ENCODE measurements at places on chromosomes 4 and X.
A peak's percentile ranks its signal among the peaks of the same experiment; 100 is the strongest.

GRCh38 chr4:47221721-47222120 is 190.4 kb downstream of the GABRB1 start:
- no peak for DNase-seq

- DNase-seq: no peak
Observed at GRCh38 chr4:1815096-1815996, 22.3 kb downstream of the FGFR3 start.

DNA sequence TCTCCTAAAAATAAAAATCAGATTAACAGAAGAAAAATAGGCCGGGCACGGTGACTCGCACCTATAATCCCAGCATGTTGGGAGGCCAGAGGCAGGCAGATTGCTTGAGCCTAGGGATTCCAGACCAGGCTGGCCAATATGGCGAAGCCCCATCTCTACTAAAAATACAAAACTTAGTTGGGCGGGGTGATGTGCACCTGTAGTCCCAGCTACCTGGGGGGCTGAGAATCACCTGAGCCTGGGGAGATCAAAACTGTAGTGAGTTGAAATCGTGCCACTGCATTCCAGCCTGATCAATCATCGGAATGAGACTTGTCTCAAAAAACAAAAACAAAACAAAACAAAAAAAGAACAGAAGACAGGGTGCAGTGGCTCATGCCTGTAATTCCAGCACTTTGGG is 32.8 kb upstream of the NOCT start:
- DNase-seq: no peak

GRCh38 chrX:123230798-123231197 is 46.7 kb downstream of the GRIA3 start:
- no peak for DNase-seq

DNA sequence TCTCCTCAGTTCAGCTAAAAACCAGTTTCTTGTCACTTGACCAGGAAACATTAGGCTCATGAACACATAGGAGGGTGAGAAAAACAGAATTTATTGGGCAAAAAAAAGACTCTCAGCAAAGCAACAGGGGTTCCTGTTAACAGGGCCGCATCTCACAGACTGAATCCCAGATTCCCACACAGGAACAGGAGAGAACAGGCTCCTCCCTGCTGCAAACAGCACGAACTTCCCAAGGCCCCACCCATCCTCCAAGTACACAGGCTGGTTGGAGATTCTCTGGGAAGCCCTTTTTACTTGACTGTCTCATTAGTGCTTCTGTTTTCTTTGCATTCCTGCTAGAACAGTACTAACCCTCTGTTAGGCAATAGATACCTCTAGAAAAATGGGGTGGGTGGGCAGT is 52.4 kb upstream of the IL21 start:
- DNase-seq: no peak

DNA sequence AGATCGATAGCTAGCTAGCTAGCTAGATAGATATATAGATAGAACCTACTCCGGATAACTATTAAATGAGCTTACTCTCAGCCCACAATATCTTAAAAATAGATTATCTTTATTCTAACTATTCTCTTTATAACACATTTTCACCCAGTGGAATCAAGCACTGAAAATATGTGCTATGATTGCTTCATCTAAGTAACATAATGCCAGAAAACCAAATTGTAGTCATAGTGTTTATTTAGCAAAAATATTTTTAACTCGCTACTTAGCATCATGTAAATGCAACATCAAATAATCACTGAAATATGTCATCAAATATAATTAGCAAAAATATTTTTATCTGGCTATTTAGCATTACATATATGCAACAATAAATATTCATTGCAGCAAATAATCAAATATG is 1.5 kb downstream of the TMEM156 start:
- no peak for DNase-seq

- no peak for DNase-seq
Observed at GRCh38 chrX:24216827-24217226, 67.3 kb downstream of the ZFX start.

- no peak for DNase-seq
Observed at GRCh38 chrX:9997041-9997440, 29.9 kb downstream of the CLDN34 start.

GRCh38 chr4:121255986-121256750 is 92.0 kb upstream of the TNIP3 start:
- DNase-seq: peak; percentile 12

GRCh38 chr4:86975927-86976326 is 41.1 kb downstream of the AFF1 start:
- DNase-seq: no peak

DNA sequence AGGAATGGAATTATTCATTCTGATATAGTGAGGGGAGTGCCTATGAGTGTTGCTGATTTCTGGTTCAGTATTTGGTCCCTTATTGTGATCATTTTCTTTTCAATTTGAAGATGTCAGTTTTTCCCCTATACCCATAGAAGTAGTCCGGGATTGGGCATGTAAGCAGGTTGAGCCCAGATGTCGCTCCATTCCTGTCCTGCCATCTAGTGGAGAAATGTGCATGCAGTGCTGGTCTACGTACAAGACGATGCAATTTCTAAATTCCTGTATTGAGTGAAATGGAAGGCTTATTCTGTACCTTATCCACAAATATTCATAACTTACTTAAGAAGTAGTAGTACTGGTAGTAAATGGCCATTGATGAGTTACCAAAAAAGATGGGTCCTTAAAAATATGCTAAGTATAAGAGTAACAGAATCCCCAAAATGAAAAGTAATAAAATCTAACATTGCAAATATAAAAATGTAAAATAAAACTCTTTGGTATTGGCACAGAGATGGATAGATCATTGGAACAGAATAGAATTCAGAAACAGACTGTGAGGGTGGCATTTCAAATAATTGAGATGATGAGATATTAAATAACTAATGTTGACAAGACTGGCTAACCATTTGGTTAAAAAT is 60.9 kb downstream of the UGT8 start:
- DNase-seq: peak; percentile 17

DNA sequence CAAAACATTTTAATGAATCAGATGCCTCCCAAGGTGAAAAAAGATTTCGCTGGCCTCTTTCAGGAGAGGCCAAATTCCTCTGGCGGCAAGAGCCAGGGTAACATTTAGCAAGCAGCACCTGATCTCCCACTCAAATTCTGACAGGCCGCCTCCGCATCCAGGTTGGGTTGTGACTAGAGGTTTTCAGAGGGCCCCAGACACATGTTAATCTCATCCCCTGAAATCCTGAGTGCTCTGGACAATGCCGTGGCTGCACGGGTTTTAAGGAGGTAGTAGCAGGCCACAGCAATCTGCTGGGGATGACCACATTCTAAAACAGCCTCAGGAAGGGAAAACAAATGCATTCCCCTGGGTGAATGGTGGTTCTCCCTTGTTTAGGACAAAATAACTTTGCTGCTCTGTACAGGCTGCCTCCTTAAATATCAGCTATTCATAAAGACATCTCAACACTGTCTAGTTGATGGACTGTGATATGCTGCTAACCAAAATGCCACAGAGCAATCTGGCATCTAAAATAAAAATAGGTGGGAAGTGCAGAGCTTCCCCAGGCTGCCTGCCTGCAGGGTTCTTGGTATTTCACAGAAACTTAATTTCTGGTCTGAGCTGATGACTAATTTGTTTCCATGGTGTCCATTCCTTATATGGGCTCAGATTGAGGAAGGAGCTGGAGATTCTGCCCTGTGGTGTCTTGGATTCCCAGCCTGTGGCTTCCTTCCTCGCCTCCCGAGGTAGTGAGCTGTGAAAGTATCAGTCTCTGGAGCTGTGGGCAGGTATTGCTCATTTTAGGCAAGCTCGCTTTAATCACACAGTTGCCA is 202.0 kb downstream of the DCLK2 start:
- DNase-seq: no peak

- no peak for DNase-seq
Observed at GRCh38 chr4:84733343-84734033, 150.6 kb downstream of the CDS1 start.

GRCh38 chr4:3213106-3213425 is 35.9 kb upstream of the MSANTD1 start:
- no peak for DNase-seq

- DNase-seq: no peak
Observed at GRCh38 chrX:150205011-150205410, 158.1 kb upstream of the MAMLD1 start.

DNA sequence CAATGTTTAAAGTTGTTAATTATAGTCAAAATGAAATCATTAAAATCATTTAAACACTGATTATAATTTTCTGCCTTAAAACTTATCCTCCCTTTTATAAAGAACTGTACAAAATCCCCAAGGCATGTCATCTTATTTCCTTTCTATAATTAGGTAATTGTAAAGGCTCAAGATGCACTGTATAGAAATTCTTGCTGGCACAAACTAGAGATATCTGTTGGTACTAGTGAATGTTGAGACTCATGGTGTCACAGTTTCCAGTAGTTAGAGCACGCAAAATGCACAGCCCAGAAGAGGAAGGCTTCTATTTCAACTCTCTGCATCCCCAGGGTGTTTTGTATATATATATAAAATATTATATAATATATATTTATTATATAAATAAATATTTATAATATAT is 22.7 kb upstream of the PLA2G12A start:
- DNase-seq: no peak

DNA sequence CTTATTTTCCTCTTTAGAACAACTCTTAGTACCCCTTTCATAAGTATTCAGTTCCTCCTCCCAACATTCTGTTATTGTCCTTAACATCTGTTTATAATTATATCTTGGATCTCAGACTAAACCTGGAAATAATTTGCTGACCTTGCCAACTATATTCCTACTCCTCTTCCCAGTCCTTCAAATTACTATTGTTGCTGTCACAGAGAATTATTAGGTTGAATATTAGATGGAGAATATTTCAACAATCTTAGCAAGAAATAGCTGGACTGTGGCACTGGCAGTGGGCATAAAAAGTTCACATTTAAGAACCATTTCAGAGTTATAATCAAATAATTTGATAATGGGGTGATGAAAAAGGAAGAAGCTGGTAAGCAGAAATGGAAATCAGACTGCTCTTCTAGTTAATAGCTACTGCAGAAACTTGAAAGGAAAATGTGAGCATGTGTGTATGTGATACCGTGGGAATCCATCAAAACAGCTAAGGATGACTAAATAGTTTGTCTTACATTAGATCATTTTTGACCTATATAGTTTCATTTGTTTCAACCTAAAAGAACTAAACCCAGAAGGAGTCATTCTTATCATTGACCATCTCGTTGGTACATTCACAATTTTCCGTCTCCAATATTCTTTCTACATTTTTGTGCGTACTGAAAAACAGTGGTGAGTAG is 43.3 kb upstream of the PRDM8 start:
- no peak for DNase-seq

DNA sequence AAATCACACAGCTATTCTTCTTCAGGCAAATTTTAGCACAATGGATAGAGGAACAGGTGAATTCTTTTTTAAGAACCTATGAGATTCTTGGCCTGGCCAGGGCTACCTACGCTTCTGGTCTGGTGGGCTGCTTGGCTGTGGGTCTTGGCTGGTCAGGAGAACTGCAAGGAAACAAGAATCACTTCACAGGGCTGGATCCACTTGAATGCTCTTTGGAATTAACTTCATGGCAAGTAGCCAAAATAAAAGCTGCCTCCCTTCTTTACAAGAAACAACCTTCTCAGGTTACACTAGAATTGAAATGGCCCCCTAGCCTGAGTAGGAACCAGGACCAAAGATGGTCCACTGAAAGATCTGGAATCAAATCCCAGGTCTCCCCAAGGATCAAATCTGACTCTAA is 519.1 kb downstream of the IQCM start:
- DNase-seq: no peak

DNA sequence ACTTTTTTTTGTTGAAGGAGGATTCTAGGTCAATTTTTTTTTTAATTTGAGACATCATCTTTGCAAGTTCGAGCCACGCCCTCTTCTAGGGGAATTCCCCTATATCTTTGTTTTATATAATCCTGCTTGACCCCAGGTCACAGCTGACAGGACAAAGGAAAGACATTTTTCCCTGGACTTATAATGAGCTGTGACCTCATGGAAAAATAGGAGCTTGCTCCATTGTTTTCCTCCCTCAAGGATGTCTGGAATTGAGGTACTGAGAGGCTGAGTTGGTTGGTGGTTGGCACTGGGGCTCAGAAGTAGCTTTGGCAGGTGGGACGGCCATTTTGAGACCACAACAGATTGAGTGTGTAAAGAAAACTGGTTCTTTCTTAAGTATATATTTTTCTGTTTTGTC is 49.0 kb downstream of the GBA3 start:
- DNase-seq: no peak

- DNase-seq: no peak
Observed at GRCh38 chr4:62814510-62815047, 1594.7 kb downstream of the TECRL start.

- no peak for DNase-seq
Observed at GRCh38 chrX:48578661-48579128, 4.4 kb downstream of the RBM3 start.

GRCh38 chrX:24202465-24203031 is 53.0 kb downstream of the ZFX start:
- no peak for DNase-seq

DNA sequence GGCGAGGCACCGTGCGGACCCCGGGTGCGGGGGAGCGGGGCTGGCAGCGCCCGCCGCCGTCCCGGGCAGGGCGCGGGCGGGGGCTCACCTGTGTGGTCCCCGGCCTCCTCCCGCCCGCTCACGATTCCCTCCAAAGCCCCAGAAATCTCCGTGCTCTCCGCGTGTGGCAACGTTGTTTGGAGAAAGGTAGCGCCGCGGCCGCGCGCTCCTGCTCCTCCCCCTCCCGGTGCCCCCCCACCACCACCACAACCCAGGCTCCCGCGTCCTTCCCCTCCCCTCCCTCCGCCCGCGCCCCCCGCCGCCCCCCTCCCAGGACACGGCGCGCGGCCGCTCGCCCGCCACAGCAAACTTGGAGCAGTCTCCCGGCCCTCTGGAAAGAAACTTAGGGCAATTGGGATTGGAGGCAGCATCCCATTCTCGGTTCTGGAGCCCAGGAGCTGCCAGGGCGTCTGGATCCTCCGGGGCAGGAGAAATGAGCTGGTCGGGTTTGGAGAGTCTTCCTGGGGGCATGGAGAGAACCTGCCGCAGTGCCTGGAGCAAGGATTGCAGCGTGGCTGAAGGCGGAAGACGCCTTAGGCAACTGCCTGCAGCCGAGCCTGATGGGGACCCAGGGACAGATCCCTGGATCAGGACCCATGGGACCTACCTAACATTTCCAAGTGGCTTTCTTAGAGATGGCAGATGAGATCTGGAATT is 855 bp downstream of the KLF3 start:
- peak; percentile 34 for DNase-seq

DNA sequence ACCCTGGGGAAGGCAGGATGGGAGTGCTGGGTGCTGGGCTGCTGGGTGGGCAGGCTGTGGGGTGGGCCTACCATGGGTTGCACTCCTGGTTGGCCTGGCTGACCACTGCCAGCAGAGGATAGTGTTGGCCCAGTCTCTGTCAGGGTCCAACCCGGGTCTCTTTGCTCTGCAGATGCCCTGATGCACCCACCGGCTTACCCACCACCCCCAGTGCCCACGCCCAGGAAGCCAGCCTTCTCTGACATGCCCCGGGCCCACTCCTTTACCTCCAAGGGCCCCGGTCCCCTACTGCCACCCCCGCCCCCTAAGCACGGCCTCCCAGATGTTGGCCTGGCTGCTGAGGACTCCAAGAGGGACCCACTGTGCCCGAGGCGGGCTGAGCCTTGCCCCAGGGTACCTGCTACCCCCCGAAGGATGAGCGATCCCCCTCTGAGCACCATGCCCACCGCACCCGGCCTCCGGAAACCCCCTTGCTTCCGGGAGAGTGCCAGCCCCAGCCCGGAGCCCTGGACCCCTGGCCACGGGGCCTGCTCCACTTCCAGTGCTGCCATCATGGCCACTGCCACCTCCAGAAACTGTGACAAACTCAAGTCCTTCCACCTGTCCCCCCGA is 14.2 kb upstream of the ADD1 start:
- no peak for DNase-seq

- DNase-seq: no peak
Observed at GRCh38 chrX:21905313-21905712, 35.2 kb upstream of the SMS start.

- DNase-seq: no peak
Observed at GRCh38 chrX:118355225-118355920, 9.5 kb downstream of the WDR44 start.

Data from CD4-positive, alpha-beta memory T cell (primary cell).